ENCODE measurements at places on chromosomes 4 and X.

DNA sequence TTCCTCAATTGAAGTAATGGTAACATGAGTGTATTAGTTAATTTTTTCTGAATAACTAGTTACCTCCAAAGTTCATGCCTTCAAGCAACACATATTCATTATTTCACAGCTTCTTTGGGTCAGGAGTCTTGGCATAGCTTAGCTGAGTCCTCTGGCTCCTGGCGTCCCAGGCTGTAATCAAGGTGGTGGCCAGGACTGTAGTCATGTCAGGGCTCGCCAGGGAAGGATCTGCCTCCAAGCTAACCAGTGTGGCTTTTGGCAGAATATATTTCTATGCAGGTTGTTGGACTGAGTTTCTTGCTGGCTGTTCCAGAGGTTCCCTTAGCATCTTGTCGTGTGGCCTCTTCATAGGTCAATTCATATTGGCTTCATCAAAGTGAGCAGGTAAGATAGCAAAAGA, 10.0 kb upstream of the HS3ST1 start:
- DNase-seq: no peak

DNA sequence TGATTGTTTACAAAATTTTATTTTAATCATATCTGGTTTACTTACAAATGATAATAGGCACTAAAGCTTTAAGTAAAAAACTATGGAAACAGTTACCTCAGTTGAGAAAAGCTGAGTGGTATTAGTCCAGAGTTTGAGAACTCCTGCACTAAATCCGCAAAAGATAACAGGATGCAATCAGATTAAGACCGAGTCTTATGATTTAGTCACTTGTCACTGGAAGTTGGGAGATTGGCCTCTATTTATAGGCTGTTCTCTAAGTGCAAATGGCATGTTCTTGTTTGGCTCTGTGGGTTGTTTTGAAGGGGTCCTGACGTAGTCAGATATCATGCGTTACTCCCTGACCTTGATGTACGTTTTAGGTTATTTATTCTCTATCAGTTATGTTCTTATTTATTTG, 6.3 kb downstream of the GPAT3 start:
- DNase-seq: no peak

DNA sequence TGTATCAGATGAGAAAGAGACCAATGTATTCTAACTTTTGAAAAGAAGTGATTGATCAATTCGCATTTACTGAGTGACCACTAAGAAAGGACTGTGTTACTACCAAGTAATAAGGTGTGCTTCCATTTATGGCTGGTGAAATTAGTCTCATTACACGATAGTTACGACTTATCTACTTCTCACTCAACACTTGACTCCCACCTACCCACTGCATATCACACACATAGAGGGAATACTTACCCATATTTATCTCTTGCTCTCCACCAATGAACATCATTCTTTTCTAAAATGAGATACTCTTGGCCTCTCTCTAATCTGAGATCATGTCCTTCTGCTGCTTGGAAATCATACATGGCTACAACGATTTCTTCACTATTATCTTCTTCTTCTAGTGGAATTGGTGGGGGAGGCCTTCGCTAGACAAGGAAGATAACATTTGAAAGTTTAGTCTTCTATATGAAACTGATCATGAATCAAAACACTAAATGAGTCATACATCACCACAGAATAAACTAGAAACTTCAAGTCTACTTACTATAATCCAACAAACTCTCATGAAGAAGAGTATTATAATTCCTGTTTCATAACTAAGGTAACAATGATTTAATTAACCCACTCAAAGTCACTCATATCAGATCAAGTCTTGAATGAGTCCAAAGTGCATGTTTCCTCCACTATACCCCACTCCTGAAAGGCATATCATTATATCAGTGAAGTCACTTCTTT, 33.7 kb upstream of the TXK start:
- no peak for DNase-seq

DNA sequence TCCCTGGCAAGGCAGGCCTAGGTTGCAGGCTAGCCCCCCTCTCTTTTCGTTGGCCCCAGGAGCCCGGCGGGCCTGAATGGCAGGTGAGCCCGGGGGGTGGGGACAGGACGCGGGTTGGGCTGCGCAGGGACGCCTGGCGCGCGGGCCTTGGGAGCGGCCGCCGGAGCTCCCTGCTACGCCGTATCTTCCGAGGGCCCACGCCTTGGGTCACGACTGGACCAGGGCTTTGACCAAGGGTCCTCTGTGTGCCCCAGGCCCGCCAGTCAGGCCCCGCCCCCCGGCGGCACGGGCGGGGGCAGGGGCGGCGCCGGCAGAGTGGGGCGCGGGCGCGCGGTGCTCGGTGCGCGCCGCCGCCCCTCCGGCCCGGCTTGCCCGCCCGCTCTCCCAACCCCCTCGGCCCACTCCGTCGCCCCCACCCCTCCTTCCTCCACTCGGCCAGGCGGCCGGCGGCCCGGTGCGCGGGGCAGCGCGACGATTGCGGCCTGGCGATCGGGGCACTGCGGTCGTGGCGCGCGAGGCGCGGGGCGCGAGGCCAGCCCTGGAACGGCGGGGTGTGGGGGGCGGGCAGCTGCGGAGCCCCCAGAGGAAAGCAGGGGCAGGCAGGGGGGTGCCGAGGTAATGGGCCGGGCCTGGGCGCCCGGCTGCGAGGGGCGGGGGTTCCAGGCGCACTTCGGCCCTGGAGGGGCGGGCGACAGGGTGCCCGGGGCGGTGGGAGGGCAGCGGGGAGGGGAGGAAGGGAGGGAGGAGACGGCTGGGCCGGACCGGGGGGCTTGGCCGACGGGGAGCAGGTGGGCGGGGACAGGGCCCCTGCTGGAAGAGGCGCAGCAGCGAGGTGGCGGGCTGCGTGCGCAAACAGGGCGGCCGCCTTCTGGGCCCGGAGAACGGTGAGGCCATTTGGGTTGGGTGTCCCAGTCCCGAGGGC, at the start of gene PRRG3:
Gene PRRG3, plus strand, starts transcription at position 798 of the 922 bp plus-strand sequence. CDS start 3,357 bp downstream, outside the sequence.
- DNase-seq: no peak

GRCh38 chrX:148049441-148049840, 68.3 kb downstream of the FMR1NB start:
- no peak for DNase-seq

DNA sequence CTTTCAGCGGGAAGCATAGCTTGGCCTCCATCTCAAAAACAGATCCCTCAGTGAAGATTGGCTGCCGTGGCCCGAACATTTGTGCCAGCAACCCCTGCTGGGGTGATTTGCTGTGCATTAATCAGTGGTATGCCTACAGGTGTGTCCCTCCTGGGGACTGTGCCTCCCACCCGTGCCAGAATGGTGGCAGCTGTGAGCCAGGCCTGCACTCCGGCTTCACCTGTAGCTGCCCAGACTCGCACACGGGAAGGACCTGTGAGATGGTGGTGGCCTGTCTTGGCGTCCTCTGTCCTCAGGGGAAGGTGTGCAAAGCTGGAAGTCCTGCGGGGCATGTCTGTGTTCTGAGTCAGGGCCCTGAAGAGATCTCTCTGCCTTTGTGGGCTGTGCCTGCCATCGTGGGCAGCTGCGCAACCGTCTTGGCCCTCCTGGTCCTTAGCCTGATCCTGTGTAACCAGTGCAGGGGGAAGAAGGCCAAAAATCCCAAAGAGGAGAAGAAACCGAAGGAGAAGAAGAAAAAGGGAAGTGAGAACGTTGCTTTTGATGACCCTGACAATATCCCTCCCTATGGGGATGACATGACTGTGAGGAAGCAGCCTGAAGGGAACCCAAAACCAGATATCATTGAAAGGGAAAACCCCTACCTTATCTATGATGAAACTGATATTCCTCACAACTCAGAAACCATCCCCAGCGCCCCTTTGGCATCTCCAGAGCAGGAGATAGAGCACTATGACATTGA, 175.4 kb downstream of the FAT4 start:
- DNase-seq: no peak

Measured in AG09309 (cell line).